ENCODE measurements at places on chromosomes 6 and 20. TPM values are rescaled to one million over a fixed set of nuclear protein-coding genes. Genes with fewer than 3 reads are reported as not detected.
A peak's percentile ranks its signal among the peaks of the same experiment; 100 is the strongest.

DNA sequence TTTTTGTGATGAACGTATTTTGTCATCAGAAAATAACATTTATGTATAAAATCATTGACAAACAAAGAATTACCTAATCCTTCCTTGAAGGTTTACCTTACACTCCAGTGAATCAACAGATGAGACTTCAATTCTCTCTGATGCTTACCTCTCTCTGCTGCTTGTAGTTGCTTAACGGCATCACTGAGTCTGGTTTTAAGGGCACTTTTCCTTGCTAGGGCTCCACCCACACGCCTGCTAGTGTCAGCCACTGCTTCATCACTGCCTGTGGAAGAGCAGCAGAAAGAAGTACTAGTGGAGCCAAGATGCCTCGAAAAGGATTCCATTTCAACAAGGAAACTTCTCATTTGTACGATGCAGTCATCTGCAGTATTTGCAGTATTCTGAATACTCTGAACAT, 63.0 kb downstream of the FAM229B start:
- DNase-seq: no peak
- no peaks in the 10 kb centered on the region for H3K27me3 ChIP-seq
- no peaks in the 10 kb centered on the region for H3K36me3 ChIP-seq
- H3K27ac ChIP-seq: peak overlapping the region; percentile 22
- no peak overlapping the region for H3K4me3 ChIP-seq

DNA sequence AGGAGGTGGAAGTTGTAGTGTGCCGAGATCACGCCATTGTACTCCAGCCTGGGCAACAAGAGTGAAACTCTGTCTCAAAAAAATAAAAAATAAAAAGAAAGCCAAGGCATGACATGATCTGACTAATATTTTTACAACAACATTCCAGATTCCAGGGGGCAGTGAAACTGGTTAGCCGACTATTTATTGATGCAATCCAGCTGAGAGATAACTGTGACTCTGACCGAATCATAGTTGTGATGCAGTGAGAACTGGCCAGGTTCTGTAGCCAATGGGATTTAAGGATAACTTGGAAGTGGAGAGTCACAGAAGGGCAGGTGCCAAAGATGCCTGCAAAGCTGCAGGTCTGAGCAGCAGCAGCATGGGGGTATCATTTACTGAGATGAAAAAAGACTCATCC, 82.9 kb upstream of the TSHZ2 start:
- no peaks in the 10 kb centered on the region for H3K4me1 ChIP-seq
- H3K27ac ChIP-seq: no peak overlapping the region
- DNase-seq: no peak
- no peaks in the 10 kb centered on the region for H3K27me3 ChIP-seq

Gene PNISR
- total RNA-seq: 20.5 TPM

GRCh38 chr20:13102694-13103093, 93.9 kb downstream of the SPTLC3 start:
- no peaks in the 10 kb centered on the region for H3K4me1 ChIP-seq
- no peaks in the 10 kb centered on the region for H3K27me3 ChIP-seq
- no peaks in the 10 kb centered on the region for H3K36me3 ChIP-seq
- DNase-seq: no peak

GRCh38 chr20:62837790-62838127, 20.9 kb downstream of the COL9A3 start:
- no peaks in the 10 kb centered on the region for H3K4me1 ChIP-seq
- no peak for DNase-seq
- H3K36me3 ChIP-seq: no peaks in the 10 kb centered on the region
- H3K27me3 ChIP-seq: peaks cover 21% of the 10 kb centered on the region
- H3K27ac ChIP-seq: no peak overlapping the region

DNA sequence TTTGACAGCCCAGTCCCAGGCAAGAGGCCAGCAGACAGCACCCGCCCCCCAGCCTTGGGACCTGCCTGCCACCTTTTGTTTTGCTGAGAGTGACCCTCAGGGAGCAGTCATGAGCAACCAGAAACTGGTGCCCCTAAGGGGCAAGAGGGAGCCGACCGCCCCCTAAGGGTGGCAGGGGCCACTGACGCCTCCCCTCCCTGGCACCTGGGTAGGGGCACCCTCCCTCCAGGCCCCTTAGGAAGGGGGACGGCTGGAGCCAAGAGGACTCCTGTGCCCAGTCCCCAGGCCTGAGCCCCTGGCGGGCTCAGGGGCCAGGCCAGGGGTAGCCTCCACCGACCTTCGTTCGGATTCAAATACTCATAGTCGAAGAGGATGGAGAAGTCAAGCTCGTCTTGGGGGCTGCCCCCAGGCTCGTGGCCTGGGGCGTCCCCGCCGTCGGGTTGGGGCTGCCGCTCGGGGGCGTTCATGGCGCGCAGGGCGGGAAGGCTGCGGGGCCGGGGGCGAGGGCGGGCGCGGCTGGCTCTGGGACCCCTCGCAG, 417 bp downstream of the NFATC2 start:
- H3K4me1 ChIP-seq: peaks cover 28% of the 10 kb centered on the region
- H3K4me3 ChIP-seq: peak overlapping the region; percentile 46
- no peak for DNase-seq
- H3K36me3 ChIP-seq: no peaks in the 10 kb centered on the region

DNA sequence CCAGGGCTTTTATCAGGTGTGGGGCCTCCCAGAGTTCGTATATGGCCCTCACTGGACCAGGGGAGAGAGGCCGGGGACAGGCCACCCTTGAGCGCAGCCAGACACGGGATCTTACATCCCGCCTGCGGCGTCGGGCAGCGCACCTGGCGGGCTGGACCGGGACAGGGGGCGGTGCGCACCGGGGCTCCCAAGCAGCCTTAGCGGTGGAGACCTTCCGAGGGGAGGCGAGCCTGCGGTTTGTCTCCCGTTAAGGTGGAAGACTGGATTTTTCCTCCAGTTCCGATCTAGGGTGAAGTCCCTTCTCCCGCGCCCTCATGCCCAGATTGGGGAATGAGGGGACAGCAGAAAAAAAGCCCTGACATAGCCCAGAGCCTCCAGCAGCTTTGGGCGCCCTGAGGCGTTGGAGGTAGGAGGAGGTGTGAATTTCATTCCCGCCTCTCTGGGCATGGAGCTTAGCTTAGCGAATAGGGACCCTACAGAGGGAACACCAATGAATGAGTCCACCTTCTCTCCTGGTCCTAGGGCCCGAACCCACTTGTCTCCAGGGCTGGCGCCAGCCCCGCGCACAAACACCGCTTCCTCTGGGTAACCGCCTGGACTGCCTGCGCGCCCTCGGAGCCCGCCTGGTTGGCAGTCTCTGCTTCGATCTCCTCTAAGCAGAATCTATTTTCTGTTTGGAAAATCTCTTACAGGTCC, 6.7 kb upstream of the LAMP5 start:
- H3K4me3 ChIP-seq: no peak overlapping the region
- H3K27ac ChIP-seq: no peak overlapping the region

Gene GSTA2
- total RNA-seq: not detected

- H3K27me3 ChIP-seq: no peaks in the 10 kb centered on the region
- peak; percentile 65 for DNase-seq
- H3K4me3 ChIP-seq: no peak overlapping the region
- H3K4me1 ChIP-seq: peaks cover 43% of the 10 kb centered on the region
- peak overlapping the region; percentile 40 for H3K27ac ChIP-seq
Observed at GRCh38 chr6:33279971-33280511, 3.1 kb downstream of the B3GALT4 start.

GRCh38 chr6:15296735-15297134, 50.9 kb downstream of the JARID2 start:
- no peaks in the 10 kb centered on the region for H3K27me3 ChIP-seq

Measured in gastrocnemius medialis (tissue), 4 donors.